ENCODE measurements at places on chromosomes 7 and 10.

GRCh38 chr10:18246967-18247366 lies 106.7 kb downstream of the CACNB2 start:
- no peak for DNase-seq

- DNase-seq: no peak
These were observed 8.8 kb upstream of the ABI1 start for GRCh38 chr10:26869528-26869927.

DNA sequence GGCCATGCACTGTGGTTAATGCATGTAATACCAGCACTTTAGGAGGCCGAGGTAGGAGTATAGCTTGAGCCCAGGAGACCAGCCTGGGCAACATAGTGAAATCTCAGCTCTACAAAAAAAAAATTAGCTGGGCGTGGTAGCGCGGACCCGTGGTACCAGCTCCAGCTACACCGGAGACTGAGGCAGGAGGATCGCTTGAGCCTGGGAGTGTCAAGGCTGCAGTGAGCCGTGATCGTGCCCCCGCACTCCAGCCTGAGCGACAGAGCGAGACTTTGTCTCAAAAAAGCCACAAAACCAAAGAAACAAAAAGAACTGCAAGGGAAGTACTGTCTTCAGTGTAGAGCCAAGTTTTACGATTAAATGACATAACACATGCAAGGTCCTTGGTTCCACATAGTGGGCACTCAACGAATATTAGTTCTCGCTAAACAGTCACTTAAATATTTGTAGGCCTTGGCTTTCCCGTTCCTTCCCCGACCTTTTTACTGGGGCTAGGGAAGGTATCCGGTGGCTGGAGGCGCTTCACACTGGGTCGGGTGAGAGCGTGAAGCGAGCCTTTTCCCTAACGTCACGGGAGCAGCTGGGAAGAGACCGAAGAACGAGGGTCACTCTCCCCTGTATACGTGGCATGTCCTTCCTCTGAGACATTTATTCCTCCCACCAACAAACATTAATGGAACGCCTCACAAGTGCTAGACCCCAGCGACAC lies 993 bp upstream of the SND1 start:
- peak; percentile 60 for DNase-seq

- DNase-seq: no peak
These were observed 15.0 kb upstream of the ENO4 start for GRCh38 chr10:116833986-116834985.

GRCh38 chr10:26437637-26438461 lies at the start of gene APBB1IP:
TSS of gene APBB1IP (plus strand) at chr10:26438341. CDS start at chr10:26492327, 53,986 bp downstream.
- no peak for DNase-seq

DNA sequence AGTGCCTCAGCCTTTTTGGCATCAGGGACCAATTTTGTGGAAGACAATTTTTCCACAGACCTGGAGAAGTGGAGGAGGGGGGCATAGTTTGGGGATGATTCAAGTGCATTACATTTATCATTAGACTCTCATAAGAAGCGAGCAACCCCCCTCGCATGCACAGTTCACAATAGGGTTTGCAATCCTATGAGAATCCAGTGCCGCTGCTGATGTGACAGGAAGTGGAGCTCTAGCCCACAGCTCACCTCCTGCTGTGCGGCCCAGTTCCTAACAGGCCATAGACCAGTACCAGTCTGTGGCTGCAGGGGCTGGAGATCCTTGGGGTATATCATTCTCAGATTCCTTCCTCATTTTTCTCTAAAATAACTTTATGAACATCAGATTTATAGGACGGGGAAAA lies 50.8 kb downstream of the ATAD1 start:
- no peak for DNase-seq

GRCh38 chr10:19169684-19170083 lies 121.1 kb downstream of the MALRD1 start:
- no peak for DNase-seq

- DNase-seq: no peak
These were observed 471.0 kb downstream of the GFRA1 start for GRCh38 chr10:115801992-115802391.

DNA sequence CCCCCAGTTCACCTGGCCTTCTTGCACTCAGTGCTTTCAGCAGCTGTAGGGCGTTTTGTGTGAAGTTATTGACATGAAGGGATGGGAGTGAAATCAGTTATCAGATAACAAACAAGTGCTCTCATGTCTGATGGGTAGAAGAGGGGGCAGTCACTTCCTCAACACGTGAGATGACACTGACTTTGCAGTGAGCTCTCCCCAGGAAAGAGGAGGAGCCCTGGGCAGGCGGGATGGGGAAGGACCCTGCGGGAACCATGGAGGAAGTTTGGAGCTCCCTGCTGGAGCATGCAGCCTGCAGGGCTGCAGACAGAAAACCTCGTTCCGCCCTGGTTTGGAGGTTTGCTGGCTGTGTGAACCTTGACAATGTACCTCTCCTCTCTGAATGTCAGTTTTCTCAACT lies 38.7 kb downstream of the GPR26 start:
- DNase-seq: no peak

DNA sequence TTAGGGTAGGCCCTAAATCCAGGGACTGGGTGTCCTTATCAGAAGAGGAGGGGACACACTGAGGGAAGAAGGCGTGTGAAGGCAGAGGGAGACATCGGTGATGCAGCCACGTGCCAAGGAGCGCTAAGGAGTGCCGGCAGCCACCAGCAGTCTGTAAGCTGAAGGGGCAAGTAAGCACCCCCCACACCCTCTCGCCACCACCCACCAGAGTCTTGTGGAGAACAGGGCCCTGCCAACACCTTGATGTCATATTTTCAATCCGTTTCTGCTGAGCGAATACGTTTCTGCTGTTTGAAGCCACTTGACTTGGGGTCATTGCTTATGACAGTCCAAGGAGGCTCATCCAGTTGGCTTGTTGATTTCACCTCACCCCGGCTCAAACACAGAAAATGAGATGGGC lies 37.9 kb downstream of the RGS10 start:
- DNase-seq: no peak
